Omental fat pad (tissue), 4 donors: ENCODE measurements at places on chromosomes 5 and 9. TPM values are rescaled to one million over a fixed set of nuclear protein-coding genes. Genes with fewer than 3 reads are reported as not detected.

SLC6A18 gene
- total RNA-seq, result not detected

DNA sequence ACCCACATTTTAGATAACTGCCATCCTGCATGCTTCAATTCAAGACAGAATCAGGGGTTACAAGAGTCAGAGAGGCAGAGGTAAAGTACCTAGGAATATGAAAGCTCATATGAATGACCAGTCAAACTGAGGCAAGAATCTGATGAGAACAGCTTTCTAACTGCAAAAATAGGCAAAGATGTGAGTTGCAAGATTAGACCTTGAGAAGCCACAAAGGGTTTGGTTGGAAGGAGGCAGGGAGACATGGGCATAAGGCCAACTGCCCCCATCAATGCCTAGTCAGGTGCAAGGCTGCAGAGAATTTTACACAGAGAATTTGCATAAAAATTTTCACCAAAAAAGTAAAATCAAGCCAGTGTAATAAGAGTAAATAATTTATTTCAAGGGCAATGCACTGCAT is 12.8 kb downstream of the FAM114A2 start:
- no peak for DNase-seq

- DNase-seq, result no peak
Observed at GRCh38 chr9:34386656-34387055, 10.0 kb upstream of the MYORG start.

SLC23A1 gene
- not detected for total RNA-seq

DNA sequence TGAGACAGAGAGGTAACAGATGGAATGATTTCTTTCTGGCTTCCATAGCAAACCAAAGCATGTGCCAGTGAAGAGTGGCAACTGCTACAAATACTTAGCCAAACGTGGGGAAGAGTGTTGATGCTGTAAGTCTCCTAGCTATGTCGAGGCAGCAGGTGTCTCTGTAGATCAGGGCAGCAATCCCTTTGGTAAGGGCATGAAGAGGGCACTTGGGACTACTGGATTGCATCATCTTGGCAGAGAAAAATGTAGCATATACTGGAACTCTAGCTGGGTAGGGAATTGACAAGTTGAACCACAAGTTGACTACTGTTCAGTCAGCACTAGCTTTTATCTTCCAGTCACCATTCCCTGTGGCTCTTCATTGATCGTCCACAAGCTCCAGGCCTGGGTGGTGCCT is 75.8 kb downstream of the GHR start:
- DNase-seq, result no peak

DNA sequence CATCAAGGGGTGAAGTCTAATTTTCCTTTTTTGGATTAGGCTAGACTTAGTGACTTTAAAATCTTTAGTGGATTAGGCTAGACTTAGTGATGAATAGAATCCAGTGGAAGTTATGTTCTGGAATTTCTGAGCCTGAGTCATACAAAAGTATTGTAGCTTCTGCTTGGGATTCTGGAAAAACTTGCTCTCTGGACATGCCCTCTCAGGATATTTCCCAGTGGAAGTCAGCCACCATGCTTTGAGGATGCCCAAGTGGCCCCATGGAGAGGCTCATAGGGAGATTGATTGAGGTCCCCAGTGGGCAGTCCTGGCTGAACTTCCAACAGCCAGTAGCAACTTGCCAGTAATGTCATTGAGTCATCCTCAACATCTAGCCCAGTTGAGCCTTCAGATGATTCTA is 112.4 kb upstream of the PRLR start:
- DNase-seq, result no peak

- DNase-seq, result no peak
Observed at GRCh38 chr5:75536147-75536546, 24.5 kb downstream of the POLK start.

PNPLA7 gene
- 23.1 TPM for total RNA-seq

- no peak for DNase-seq
Observed at GRCh38 chr5:137607771-137608170, 108.6 kb upstream of the SPOCK1 start.

GRCh38 chr5:62606878-62607277 is 28.3 kb downstream of the LRRC70 start:
- no peak for DNase-seq
